Activated CD8-positive, alpha-beta memory T cell treated with anti-CD3 and anti-CD28 coated beads for 48 hours (primary cell): ENCODE measurements at places on chromosomes 16 and 17.

DNA sequence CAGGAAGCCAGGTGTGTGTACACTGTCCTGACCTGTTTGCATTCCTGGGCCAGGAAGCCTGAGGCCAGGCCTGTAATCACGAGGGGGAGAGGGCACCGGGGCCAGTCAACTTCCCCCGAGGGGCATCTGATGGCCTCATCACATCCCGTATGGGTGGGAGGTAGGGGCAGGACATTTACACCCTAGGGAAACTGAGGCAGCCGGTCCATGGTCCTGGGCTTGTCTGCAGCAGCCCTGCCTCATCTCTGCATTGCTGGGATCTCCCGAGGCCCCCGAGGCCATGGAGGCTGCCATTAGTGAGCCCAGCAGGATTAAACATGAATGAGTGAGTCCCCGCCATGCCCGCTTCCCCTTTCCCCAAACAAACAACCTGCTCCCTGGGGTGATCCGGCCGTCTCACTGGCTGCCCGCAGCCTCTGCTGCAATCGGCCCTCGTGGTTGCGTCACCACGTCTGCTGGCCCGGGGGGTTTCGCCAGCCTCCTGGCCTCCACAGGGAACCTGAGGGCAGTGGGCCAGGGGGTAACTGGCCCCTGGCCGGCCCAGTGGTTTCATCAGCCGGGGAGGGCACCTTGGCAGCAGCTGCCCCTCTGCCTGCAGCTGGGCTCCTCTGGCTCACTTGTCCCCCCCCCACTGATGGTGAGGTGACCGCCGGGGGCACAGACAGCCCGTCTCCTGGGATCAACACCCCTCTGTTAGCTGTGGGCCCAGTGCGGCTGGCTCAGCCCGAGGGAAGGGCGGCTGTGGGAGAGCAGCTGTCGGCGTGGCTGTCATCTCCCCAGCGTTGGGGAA is 88.3 kb upstream of the GSE1 start:
- DNase-seq: no peak

DNA sequence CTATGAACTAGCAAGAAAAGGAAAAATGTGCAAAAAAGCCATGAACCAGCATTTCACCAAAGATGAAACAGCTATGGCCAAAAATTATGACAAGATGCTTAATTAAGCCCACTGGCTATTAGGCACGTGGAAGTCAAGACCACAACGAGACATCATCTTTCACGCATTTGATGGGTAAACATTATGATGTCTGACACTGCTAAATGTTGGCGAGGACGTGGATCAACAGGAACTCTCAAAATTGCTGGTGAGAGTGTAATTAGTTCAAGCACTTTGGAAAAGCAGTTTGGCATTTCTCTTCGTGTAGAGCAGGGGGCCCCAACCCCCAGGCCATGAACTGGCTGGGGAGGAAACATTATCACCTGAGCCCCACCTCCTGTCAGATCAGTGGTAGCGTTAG is 39.6 kb upstream of the ADGRG1 start:
- DNase-seq: no peak

DNA sequence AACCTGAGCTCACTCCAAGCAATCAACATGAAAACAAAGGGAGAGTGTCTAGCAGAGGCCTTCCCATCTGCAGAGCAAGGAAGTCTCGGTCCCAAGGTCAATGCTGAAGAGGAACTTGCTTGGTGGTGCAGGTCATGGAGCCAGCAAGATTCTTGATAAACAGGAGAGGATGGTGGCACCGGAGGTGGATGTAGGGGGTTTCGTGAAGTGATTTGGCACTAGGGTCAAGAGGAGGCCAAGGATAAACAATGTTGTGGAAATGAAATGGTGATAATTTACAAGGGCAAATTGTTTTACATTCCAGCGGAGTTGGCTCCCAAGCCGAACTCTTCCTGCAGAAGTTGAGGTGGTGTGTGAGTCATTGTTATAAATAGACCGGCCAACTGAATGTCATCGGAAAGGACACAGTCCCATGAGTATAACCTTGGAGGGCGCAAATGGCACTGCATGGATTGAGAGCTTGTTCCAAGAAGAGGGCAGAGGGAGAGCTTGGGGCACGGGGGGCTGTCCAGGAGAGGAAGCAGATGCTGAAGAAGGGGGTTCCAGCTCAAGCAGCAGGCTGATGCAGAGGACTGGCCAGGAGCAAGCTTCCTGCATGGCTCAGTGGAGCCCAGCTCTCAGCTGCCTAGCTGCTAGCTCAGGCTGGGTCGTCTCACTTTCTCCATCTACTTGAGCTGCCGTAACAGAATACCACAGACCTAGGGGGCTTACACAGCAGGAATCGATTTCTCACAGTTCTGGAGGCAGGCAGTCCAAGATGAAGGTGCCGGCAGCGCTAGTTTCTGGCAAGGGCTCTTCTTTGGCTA is 136.6 kb downstream of the COPRS start:
- no peak for DNase-seq

DNA sequence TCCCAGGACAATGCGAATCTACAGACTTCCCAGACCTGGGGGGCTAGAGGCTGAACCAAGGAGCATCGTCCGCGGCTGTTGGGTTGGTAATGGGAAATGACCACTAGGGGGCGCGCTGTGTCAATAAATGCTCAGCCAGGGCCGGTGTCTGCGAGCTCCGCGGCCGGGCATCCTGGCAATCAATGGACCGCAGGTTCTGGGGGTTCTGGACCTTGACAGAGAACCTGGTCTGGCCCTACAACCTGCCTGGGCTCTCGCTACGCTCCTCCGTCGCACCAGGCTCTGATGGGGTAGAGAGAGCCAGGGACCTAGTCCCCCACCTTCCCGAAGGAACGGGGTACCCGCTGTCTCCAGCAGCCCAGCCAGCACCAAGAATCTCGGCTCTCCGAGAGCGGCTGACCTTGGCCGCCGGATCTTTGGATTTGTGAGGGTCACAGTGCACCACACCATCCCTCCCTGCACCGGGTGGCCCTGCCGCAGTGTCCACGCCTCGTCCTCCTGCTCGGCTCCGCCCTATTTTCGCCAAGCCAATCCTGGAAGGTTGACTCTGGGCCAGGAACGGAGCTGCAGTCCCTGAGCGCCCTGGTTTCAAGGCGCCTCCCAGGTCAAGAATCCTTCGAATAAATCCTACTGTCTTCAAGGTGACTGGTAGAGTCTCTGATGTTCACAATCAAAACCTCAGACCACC is 20.4 kb upstream of the BEAN1 start:
- DNase-seq: peak; percentile 96

DNA sequence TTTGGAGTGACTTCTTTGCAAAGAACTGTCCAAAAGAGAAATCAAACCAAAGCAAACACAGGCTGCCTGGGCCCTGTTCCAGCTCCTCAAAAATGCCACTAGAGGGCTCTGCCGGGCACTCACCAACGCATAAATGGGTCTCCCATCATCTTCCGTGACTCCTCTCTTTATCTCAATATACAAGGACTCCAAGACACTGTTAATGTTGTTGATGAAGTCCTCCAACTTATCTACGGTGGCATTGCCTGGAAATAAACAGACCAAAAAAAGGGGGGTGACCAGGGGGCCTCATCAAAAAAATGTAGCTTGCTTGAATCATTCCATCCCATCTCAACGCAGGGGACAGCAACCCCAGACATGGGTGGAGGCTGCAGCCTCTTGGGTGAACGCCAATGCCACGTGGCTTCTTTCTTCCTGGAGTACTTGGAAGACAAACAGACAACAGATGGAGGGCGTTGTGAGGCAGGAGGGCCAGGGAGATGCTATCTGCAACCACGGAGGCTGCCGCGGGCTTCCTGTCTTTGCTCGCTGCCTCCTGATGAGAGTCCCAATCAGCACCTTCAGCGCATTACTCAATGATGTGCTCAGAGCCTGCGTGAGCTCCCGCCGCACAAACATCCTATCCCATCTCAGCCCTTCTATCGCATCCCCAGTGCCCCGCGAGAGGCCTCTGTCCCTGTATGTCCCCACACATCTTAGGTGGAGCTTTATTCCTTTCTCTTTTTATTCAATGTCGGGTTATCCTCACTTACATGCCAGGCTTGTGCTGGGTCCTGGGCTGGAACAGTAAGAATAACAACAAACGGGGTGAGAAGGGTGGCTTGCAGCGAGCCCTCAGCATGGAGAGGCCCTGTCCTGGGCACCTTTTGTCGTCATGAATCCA is 32.0 kb downstream of the KDM8 start:
- peak; percentile 63 for DNase-seq

- no peak for DNase-seq
Measured at GRCh38 chr16:8512941-8513624, 77.2 kb downstream of the TMEM114 start.

DNA sequence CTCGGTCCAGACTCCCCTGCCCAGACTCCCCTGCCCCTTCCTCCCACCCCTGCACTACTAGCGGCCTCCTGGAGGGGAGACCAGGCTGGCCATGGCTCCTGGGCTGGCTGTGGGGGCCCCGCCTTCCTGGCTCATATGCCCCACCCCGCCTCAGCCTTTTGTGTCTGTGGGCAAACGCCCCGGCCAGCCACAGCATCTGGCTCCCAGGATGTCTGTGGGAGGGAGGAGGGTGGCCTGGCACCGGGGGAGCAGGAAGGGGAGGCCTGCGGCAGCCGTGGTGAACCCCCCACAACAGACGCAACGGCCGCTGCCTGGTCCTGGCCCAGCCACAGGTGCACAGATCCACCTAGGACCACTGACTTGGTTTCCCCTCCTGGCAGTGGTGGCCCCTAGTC is 32.9 kb downstream of the BAHCC1 start:
- DNase-seq: no peak

- DNase-seq: no peak
Measured at GRCh38 chr17:15109608-15110007, 155.5 kb downstream of the PMP22 start.

DNA sequence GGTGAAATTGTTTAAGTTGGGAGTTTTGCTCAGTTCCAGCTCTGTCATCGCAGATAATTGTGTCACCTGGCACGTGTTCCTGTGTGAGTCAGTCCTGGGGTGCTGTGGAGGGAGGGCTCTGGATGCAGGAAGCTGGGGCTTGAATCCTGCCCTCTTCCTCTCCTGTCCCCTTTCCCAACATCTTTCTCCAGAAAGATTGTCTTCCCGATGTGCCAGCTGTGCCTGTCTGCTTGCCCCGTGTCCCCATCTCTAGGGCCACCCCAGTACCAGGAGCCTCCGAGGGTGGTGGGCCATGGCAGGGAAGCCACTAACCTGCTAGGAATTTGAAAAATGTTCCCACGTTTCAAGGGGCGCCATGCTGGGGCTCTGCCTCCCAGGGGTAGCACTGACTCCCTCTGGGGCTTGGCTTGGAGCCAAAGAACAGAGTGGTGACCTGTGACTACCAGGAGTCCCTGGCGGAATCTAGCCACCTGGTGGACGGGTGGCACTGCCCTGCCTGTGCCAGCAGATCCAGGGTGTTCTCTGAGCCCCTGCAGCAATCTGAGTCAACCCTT is 198.1 kb downstream of the ENGASE start:
- no peak for DNase-seq

- no peak for DNase-seq
Measured at GRCh38 chr16:68236137-68236825, 354 bp upstream of the ESRP2 start.

GRCh38 chr17:27862840-27863239 is 30.3 kb downstream of the LYRM9 start:
- no peak for DNase-seq

DNA sequence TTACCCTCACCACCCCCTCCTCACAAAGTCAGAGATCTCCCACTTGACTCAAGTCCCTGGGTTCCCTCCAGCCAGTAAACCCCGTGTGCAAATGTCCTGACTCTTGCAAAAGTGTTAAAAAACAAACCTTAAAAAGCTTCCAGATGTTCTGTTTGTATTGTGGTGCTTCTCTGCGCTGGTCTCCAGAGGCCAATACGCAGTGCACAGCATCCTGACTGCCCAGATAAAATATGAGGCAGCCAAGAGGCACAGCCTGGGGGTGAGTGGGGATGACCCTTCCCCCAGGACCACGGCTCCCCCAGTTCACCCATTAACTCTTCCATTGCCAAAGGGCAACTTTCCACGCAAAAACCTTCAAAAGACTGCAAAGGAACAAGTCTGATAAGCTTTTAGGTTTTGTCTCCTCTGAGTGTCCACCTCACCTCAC is 291.8 kb downstream of the SOX9 start:
- DNase-seq: no peak

DNA sequence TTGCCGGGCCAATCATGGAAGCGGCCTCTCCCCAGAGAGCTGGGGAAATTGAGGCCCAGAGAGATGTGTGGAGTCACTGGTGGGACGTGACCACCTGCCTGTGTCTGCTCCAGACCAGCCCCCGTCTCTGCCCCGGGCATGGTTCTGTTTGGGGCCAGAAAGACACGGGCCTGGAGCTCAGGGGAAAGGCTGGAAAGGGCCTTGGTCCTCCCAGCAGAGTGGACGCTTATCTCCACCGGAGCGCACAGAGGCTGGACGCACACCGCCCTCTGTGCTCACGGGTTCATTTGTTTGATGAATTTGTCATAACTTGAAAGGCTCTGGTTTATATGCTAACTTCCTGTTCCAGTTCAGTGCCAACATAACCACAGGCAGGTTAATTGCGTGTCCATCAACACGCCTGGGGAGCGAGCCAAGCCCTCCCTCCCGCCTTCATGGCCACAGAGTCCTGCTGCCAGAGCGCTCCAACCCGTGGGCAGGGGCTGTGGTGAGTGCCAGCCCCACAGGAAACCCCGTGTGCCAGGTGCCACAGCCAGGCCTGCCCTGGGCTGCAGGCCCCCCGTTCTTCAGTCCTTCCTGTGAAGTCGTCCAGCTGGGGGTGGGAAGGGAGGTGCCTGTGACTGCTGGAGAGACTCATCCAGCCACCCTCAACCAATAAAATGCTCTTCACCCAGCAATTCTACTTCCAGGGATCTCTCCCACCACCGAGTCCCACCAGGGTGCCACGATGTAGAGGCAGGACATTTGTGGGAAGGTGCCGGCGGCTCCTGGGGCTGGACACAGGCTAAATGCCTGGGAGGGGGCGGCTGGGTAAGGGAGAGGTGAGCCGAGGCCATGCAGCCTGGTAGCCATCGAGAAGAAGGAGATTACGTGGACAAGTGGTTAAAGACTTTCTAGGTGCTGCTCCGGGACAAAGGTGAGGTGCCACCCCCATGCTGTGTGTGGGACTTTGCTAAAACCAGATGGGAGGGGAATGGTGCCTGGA is 29.4 kb upstream of the BAHCC1 start:
- no peak for DNase-seq

DNA sequence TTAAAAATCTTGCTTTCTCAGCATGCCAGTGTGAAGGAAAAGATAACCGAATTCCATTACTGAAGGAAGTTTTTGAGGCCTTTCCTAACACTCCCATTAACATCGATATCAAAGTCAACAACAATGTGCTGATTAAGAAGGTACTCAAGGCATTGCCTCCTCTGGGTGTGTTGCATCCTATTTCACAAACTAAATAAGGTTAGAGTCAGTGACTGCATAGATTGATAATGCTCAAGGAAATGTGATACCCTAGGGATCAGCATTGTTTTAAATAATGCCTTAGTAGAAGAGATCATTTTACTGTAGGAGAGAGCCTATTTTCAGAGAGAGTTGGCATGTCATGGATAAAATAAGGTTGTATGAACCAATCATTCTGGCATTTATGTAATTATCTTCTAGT is 36.8 kb downstream of the GDPD1 start:
- no peak for DNase-seq

GRCh38 chr17:42112552-42113176 is at the start of gene DHX58:
DHX58 (minus strand) TSS chr17:42112714; CDS start chr17:42111892, 822 bp downstream.
- DNase-seq: peak; percentile 22

DNA sequence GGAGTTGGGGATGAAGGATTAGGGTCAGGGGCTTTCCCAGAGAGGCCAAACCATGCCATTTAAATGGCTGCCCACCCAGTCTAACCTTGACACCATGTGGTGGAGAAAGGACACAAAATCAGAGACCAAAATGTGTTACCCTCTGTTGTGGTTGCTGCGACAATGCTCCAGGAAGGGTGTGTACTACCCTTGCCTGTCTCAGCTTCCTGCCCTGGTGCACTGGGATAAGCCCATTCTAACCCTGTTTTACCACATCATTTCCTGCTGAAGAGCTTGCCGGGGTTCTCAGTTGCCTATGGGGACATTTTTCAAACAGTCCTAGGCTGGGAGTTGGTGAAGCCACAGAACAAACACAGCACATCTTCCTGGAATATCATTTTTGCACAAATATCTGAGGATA is 4.9 kb downstream of the OR4D1 start:
- no peak for DNase-seq
